Suppressor macrophage (primary cell): ENCODE measurements at places on chromosomes 3 and 15.

- DNase-seq, result no peak
Observed at GRCh38 chr3:98967758-98968157, 66.3 kb upstream of the DCBLD2 start.

- no peak for DNase-seq
Observed at GRCh38 chr3:62632510-62633294, 242.5 kb downstream of the CADPS start.

DNA sequence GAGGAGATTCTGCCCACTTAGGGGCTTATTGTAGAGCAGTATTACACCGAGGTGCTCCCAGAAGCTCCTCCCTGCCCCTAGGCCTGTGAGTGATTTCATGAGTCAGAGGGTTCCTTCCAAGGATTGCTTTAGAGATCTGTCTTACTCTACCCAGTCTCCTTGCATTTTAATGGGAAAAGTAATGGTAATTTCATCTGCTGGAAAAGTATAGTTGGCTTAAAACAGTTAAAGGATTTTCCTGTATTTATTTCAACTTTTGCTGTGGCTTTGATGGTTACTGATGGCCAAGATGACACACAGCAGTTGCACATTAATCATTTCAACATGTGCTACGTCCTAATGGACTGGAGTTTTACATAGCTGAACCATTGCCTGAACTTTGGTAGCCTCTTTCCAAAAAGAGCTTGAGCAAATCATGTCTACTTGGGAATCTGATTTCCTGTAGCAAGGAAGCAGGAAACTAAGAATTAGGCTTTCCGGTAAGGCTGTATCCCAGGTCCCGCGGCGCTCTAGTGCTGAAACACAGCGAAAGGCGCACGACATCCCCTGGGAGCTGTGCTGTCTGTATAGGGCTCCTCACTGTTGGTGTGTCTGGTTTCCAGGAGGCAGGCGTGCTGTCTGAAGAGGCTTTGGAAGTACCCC lies 9.2 kb upstream of the PGPEP1L start:
- DNase-seq, result no peak

DNA sequence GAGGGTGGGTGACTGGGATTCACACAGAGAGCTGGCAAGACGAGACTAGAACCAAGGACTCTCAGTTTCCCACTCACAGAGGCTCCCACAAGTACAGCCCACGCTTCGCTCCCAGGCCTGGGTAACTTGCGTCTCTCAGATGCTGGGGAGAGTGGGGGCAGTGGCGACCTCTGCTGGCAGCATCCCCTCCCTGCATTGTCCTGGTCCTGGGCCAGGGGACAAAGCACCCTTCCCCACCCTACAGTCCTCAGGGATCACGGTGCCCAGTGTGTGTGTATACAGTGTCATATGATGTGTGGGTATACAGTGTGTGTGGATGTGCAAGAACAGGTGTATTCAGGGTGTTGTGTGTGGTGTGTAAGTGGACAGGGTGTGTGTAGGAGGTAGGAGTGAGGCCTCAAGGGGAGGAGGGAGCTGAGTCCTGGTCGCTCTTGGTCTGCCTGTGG lies 12.8 kb downstream of the VILL start:
- peak; percentile 55 for DNase-seq

- DNase-seq, result peak; percentile 12
Observed at GRCh38 chr3:179973931-179974361, 62.8 kb downstream of the PEX5L start.
